DMS53 (cell line): ENCODE measurements at places on chromosomes 11 and 22.

GRCh38 chr11:93844568-93844967 is 5.8 kb downstream of the VSTM5 start:
- DNase-seq = no peak

DNA sequence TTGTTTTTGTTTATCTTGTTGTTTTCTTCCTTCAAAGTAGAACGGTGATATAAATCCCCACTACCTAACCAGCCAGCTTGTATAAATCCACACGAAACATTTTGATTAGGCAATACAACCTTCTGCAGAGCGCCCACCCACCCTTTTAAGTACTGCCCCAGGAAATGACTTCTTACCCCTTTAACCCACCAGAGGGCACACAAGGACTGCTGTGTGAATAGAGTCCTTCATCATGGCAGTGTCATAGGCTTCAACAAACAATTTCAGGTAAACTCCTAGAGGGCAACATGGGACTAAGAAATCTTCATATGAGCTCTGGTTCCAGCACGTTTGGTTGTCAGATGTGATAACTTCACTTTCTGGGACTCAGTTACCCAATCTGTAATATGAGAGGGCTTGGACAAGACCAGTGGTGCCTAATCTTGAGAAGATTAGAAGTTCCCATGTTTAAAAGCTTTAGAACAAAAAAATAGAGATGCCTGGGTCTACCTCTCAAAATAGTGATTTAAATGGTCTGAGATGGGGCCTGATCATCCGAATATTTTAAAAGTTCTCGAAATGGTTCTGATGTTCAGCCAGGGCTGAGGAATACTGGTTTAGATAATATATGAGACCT is 56.1 kb downstream of the PIWIL4 start:
- DNase-seq = peak; percentile 92

DNA sequence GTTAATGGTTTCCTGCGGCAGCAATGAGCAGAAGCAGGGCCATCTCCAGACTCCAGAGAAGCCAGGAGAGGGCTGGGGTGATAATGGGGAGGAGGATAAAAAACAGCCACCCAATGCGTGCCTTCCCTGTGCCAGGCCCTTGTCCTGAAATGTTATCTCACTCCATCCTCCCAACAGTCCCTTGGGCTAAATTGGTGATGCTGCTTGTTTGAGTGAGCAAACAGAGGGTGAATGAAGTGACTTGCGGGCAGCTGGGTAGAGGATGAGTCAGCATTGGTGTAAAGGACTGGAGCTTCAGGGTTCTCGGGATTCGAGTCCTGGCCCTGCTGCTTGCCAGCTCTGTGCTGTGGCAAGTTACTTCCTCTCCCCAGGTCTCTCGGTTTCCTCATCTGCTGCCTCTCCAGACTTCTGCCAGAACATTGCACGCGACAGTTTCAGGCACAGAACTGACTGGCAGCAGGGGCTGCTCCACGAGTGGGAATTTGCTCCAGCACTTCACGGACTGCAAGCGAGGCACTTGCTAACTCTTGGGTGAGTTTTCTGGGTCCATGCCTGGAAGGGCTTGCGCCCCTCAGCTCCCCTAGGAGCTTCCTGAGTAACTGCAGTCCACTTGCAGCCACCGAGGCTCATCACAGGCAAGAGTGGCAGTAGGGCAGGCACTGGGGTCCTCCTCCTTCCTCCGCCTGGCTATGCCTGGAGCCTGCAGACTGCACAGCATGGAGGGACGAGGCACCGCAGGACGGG is at the start of gene P2RY6:
Gene P2RY6, plus strand, starts transcription at position 403 of the 744 bp plus-strand sequence. CDS start 24,181 bp downstream, outside the sequence.
- peak; percentile 97 for DNase-seq

- DNase-seq = no peak
Observed at GRCh38 chr11:60934124-60934789, 10.0 kb downstream of the TMEM132A start.

- DNase-seq = no peak
Observed at GRCh38 chr11:16262645-16262955, 93.7 kb downstream of the SOX6 start.
